ENCODE measurements at places on chromosomes 11 and 22.

DNA sequence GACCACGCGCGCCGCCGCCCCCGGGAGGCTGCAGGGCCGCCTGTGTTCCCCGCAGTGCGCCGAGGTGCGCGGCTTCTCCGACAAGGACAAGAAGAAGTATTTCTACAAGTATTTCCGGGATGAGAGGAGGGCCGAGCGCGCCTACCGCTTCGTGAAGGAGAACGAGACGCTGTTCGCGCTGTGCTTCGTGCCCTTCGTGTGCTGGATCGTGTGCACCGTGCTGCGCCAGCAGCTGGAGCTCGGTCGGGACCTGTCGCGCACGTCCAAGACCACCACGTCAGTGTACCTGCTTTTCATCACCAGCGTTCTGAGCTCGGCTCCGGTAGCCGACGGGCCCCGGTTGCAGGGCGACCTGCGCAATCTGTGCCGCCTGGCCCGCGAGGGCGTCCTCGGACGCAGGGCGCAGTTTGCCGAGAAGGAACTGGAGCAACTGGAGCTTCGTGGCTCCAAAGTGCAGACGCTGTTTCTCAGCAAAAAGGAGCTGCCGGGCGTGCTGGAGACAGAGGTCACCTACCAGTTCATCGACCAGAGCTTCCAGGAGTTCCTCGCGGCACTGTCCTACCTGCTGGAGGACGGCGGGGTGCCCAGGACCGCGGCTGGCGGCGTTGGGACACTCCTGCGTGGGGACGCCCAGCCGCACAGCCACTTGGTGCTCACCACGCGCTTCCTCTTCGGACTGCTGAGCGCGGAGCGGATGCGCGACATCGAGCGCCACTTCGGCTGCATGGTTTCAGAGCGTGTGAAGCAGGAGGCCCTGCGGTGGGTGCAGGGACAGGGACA lies 2.7 kb downstream of the NLRP6 start:
- DNase-seq, result peak; percentile 57

DNA sequence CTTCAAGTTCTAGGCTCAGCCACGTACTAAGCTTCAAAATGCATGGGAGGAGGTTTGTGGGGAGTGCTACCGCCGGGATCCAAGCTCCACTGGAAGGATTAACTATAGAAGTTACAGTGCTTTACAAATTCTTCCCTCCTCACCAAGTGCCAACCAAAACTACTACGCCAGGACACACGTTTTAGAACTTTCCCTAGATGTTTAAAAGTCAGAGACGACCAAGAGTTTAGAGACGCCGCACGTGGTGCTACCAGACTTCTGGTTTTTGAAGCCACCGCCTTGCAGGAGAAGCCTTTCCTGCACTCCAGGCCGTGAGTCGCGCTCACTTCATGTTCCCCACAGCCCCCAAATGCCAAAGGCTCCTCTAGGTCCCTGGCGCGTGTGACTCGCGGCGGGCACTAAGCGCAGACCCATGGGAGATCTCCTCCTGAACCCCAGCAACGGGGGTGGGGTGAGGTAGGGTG lies 734 bp downstream of the SNU13 start:
- DNase-seq, result no peak

GRCh38 chr11:113137713-113138529 lies 176.5 kb upstream of the TTC12 start:
- DNase-seq, result no peak

- DNase-seq, result peak; percentile 61
These were observed 75.4 kb upstream of the PPARA start for GRCh38 chr22:46074771-46075551.

DNA sequence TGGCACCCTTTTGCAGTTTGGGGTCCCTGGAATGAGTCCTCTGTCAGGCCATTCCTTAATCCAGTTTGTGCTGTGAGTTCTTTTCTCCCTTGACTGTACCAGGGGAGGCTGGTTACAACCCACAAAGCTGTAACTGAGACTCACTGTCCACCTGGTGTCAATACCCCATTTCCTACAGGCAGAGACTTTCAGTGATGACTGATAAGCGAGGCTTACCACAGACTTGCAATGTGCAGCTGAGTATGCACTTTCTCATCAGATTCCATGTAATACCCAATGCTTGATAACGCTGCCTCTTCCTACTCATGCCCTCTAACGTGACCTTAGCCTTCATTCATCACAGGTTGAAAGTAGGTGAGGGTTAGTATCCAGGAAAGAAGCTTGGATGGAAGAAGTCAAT lies 120.1 kb downstream of the INSC start:
- no peak for DNase-seq

GRCh38 chr22:20241579-20242392 lies 26.3 kb downstream of the RTN4R start:
- no peak for DNase-seq

- DNase-seq, result no peak
These were observed 56.9 kb downstream of the PACS1 start for GRCh38 chr11:66126808-66127555.

DNA sequence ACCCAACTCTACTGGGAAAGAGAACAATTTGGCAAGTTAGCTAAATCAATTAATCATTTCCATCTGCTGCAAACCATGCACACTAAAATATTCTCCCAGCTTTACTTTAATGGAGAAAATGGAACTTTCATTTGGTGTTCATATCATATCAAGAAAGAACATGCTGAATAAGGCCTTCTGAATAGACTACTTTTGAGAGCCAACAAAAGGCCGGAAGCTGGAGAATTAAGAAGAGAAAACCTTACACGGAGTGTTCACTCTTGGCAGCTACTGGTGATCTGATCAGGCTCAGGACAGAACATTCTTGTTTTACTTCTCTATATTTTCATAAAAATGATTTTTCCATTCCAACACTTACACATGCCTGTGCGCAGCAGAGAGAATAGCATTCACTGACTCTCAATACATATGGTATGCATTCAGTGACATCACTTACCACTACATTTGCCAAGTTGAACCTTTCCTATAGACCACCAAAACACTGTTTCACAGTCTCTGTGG lies 165.3 kb downstream of the TTC28 start:
- DNase-seq, result no peak

- no peak for DNase-seq
These were observed 20.1 kb upstream of the MCHR1 start for GRCh38 chr22:40659166-40659565.

- no peak for DNase-seq
These were observed 1364.0 kb downstream of the LRRC4C start for GRCh38 chr11:40095446-40095845.

- DNase-seq, result no peak
These were observed 24.4 kb downstream of the DDI1 start for GRCh38 chr11:104060820-104061219.

DNA sequence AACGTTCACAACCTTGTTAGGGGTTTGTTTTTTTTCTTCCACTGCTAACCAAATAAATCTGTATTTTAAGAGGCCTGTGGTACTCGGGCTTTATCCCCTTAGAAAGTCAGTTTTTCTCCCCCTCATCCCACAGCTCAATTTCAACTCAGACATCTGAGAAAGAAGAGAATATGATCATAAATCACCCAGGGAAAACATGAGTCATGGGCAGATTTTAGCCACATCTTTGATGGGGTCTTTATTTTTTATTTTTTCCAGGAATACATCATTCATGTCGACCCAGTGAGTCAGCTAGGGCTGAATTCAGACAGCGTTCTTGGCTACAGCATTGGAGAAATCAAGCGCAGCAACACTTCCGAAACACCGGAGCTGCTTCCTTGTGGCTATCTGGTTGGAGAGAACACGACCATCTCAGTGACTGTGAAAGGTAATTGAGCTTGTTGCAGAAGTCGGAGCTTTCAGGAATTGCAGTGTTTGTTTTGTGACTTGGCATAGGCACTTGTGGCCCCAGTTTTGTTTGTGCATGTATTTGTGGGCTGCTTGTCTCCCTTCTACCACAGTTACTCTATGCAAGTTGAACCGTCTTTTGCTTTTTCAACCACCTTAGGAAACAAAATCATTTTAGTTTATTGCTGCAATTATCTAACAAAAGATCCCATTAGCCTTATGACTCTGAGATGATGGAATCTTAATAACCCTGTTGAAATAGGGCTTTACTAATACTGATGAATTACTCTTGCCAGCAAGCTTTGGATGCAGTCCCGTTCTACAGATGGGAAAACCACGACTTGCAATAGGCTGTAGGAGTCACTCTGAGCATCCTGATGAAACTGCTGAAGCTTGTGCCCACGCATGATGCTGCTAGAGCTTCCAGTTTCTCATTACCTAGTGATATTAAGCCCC lies 62.7 kb downstream of the DBX1 start:
- no peak for DNase-seq

- no peak for DNase-seq
These were observed 336 bp upstream of the LIF start for GRCh38 chr22:30246814-30247376.

- no peak for DNase-seq
These were observed 5.0 kb upstream of the KCNJ11 start for GRCh38 chr11:17393472-17393871.

DNA sequence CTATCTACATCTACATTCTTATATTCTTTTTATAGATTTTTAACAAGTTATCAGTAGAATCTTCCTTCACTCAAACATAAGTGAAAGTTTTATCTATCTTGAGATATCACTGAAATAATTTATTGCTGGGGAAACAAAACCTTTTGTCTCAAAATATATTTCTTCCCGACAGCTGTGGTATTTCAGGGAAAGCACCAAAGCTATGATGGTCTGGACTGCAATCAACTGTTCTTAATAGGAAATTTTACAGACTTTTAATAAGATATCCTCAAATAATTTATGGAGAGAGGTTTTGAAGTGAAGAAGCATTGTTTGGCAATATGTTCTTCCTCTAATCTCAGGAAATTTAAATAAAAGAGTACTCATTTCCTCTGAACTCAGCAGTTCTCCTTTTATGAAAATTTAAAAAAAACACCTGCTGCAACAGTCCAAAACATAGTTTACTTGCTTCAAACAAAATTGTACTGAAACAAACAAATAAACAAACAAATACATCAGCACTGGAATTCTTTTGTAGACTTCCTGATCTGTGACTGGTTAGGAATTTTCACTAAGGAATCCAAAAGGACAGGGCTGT lies 33.9 kb upstream of the EIF3M start:
- DNase-seq, result no peak

- no peak for DNase-seq
These were observed 52.5 kb downstream of the RRAS2 start for GRCh38 chr11:14306481-14306880.

DNA sequence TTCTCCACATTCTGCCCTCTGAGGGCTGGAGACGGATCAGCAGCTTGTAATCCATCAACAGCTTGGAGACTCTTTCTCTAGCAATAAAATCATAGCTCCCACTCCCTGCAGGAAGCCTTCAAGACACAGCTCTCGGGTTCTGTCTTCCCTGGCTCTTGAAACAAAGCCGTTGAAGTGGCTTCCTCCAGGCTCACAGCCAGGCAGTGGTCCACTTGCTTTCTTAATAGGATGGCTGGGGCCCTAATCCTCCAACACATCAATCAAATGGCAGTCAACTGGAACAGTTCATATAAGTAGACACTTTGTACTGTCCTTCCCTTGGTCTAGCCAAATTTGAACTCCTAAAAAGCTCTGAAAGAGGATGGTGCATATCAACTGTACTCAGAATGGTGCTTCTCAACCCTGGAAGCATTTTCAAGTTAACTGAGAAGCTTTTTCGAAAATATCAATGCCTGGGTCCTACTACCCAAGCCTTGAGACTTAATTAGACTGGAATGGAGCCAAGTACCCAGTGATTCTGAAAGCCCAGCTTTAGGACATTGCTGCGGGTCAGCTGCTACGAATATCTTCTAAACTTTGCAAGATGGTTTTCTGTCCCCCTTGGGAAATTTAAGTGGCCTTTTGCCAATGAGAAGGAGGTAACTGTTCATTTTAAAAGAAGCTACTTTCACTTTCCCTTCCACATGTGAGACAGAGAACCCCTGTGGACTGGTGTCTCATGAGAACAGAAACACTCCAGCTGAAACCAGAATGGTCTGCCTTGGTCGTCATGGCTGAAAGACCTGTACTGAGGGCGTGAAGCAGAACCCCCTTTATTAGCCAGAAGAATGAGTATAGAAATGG lies 74.7 kb downstream of the SC5D start:
- no peak for DNase-seq

- DNase-seq, result no peak
These were observed 129.4 kb downstream of the CCDC34 start for GRCh38 chr11:27233654-27234042.

DNA sequence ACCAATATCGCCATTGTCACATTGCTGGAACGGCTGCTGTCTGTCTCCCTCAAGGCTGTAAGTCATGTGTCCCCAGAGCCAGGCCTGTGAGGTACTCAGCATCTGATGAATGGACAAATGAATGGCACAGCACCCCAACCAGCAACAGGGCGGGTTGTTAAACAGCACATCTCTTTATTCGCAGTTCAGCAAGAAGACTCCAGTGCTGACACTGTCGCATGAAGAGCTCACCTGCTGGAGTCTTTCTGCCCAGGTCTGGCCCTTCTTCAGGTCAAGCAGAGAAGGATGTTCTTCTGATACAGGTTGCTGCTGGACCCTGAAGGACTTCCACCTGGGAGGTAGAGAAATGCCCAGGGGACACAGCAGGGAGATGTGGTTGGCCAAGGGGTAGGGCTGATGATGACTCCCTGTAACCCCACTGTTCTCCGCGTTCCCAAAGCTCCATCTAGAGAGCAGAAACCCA lies 4.8 kb downstream of the SPATA19 start:
- DNase-seq, result no peak

- no peak for DNase-seq
These were observed 56.4 kb downstream of the SGSM3 start for GRCh38 chr22:40426594-40427333.

GRCh38 chr11:41996533-41996932 lies 537.1 kb upstream of the LRRC4C start:
- no peak for DNase-seq

GRCh38 chr11:61194981-61195695 lies 8.2 kb upstream of the PGA3 start:
- no peak for DNase-seq

DNA sequence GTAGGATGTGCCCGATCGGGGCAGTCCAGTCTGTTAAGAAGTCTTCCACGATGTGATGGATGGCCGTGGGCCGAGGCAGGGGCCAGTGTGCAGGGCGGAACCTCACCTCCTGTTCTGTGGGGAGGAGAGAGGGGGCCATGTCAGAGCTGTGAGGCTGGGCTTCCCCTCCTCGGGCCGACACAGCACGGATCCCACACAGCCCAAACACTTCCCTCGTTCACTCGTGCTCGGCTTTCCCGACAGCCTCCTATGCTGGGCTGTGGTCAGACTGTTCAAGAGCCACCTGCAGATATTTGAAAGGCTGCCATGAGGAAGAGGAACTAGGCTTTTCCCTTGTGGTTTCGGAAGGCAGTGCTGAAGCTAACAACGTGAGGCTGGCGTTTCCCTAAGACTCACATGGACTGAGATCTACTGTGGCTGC lies 12.3 kb upstream of the TXN2 start:
- no peak for DNase-seq

DNA sequence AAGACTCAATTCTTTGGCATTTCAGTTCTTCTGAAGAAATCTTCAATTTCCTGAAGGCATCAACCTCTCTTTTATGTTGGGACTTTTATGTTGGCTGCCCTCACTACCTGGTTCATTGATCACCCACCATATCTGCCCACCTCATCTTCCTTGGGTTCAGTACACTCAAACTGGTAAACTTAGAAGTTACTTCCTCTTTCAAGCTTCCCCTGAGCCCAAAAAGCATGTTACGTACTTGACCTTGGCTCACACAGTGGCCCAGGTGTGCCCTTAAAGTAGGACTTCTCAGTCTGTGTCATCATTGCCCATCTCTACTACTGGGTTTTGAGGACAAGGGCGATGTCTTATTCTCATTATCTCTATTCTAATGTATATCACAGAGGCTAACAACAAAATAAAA lies 86.1 kb downstream of the GRIA4 start:
- DNase-seq, result no peak
